ENCODE measurements at places on chromosomes 13 and 19.

DNA sequence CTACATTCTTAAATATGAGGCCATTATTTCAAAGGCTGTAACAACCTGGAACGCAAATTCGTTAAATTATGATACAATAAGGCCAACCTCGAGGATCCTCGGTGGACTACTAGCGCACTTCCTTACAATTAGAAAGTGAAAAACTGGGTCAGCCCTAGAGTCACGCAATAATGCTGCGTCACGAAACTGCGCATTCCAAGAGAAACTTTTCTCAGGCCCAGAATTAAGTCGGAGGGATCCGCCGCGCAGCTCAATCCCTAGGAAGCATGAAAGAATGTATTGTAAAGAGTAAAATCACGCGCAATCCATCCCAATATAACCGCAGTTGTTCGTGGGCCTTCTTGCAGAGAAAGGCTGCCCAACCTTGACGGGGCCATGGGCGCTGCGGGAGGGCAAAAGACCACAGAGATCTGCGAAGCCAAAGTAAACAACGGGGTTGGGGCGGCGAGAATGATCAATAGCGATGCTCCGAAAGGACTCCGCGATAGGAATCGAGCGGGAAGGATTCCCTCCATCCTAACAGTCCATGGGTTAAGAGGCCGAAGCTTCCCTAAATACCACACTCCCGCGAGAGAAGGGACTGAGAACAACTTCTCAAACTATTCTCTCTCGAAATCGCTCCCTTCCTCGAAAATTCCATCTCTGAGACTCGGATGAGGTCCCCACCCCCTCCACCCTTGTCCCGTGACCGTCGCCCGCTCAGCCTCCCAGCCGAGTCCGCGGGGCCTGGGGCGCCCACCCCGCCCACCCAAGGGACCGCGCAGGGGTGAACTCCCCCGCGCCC is 564 bp downstream of the SPART start:
- DNase-seq: peak; percentile 10

DNA sequence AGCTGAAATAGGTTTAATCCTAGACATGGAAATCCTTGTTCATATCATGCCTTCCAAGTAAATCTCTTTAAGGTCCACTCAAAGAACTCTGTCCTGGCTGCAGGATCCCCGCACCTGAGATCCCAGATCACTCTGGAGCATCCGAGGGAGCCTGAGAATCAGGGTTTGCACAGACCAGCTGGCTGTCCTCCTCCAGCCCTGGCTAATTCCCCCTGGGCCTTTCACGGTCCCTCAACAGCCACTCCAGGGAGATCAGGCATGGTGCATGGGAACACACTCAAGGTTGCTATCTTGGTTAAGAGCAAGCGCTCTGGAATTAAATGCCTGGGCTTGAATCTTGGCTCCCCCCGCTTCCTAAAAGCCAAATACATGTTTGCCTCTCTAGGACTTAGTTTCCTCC is 130.8 kb downstream of the IRS2 start:
- DNase-seq: no peak

DNA sequence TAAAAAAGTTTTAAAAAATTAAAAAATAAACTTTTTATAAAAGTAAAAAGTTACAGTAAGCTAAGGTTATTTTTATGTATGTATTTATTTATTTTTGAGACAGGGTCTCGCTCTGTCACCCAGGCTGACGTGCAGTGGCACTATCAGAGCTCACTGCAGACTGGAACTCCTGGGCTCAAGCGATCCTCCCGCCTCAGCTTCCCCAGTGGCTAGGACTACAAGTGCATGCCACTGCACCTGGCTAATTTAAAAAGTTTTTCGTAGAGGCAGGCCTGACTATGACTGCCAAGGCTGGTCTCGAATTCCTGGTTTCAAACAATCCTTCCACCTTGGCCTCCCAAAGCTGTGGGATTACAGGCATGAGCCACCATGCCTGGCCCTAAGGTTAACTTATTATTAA is 64.1 kb downstream of the CDADC1 start:
- DNase-seq: no peak

DNA sequence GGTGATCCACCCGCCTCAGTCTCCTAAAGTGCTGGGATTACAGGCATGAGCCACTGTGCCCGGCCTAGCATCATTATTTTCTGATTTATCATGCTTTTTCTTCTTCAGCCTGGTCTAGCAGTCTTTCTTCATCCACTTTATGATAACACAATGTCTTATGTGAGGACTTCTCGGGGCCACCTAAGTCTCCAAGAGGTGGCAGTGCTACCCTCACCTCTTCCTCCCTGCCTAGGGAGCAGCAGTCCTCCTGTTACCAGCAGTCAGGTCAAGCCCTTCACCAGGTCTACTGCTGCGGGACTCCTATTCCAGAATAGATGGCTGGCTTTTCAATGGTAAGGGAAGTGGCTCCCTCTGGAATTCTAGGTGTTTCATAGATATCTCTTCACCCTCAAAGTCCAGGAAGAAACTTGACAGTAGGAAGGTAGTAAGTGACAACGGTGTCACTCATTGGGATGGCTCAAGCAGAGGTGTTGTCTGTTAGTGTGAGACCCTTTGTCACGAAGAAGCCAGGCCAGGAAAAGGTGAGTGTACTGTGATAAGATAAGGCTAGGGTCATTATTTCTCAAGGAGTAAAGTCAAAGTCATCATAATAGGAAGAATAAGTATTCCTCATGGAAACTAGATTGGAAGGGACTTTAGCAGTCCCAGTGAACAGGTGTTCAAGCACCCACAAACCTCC is 164.0 kb downstream of the KLF5 start:
- no peak for DNase-seq

GRCh38 chr13:44710576-44710975 is 134.4 kb upstream of the TSC22D1 start:
- no peak for DNase-seq

- DNase-seq: no peak
Observed at GRCh38 chr13:114259374-114259773, 22.0 kb upstream of the UPF3A start.

DNA sequence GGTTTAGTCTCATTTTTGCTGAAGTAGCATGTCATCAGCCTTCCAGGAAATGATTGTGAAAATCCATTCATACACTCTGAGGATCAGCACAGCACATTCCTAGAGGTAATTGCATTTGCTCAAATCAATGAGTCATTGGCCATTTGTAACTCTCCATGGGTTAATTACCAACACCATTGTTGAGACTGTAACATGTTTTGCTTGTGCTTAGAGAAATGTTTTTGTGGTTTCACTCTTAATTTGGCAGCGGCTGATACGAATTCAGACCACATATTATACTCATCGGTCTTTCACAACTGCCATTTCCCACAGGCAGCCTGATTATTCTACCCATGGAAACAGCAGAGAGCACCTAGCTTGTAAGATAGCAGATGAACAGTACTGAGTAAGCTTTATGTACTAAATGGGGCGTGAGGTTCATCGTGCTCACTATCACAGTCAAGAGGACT is 110.3 kb downstream of the NHLRC3 start:
- no peak for DNase-seq

- DNase-seq: no peak
Observed at GRCh38 chr19:1249990-1250436, 1.6 kb downstream of the MIDN start.

GRCh38 chr13:42405665-42406390 is 133.9 kb downstream of the AKAP11 start:
- DNase-seq: no peak

- no peak for DNase-seq
Observed at GRCh38 chr13:113064534-113065405, 40.8 kb upstream of the F7 start.

- DNase-seq: no peak
Observed at GRCh38 chr19:38708413-38709024, 35.8 kb downstream of the CAPN12 start.

DNA sequence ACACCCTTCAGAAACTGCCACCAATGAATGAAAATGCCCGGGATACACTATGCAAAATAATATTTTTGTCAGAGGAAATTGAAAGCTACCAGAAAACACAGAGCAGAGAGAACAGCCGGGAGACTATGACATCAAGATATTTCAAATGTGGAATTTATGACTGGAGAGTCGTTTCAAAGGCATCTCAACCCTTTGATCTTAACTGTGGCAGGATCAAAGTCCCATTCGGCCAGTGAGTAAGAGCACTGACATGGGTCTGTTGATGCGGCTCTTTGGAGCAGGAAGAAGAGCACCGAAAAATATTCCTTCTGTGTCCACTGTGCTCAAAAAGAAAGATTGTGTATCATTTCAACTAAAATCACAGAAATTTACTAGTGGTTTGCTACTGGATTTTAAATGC is 201.9 kb downstream of the RFC3 start:
- DNase-seq: no peak

- no peak for DNase-seq
Observed at GRCh38 chr13:96806746-96807145, 187.5 kb downstream of the OXGR1 start.

- DNase-seq: no peak
Observed at GRCh38 chr19:41175801-41176777, 16.9 kb upstream of the CYP2S1 start.

- DNase-seq: no peak
Observed at GRCh38 chr13:32636711-32637110, 50.5 kb downstream of the PDS5B start.

GRCh38 chr13:45162821-45163220 is 38.0 kb downstream of the KCTD4 start:
- DNase-seq: no peak
